Esophagus muscularis mucosa (tissue), 4 donors: ENCODE measurements at places on chromosomes 7 and 10.

DNA sequence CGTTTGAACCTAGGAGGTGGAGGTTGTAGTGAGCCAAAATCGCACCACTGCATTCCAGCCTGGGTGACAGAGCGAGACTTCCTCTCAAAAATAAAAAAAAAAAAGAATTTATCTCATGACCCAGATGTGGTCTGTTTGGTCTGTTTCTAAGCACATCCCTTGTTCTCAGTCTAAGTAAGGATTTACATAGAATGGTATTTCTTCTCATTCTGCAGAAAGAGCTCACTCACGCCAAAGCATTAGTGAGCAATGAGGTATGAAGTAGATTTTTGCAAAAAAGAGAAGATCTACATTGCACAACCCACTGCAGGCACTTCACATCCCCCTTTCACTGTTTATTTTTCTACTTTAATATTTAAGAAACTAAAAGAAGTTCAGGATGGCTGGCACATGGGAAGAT lies 76.5 kb upstream of the FGL2 start:
- H3K27ac ChIP-seq: no peak overlapping the region
- peaks cover 14% of the 10 kb centered on the region for H3K4me1 ChIP-seq
- no peaks in the 10 kb centered on the region for H3K36me3 ChIP-seq
- no peak overlapping the region for H3K4me3 ChIP-seq

DNA sequence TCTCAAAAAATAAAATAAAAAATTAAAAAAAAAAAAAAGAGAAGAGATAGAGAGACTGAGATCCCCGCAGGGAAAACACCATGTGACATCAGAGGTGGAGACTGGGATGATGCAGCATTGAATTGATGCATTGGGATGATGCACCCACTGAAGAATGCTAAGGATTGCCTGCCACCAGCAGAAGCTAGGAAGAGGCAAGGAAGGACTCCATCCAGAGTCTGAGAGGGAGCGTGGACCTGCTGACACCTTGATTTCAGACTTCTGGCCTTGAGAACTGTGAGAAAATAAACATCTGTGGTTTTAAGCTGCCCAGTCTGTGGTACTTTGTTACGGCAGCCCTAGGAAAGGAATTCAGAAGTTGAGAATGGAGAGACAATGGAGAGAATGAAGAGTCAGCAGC lies 89.8 kb upstream of the PRPS1L1 start:
- H3K4me1 ChIP-seq: peaks cover 15% of the 10 kb centered on the region
- H3K36me3 ChIP-seq: no peaks in the 10 kb centered on the region
- no peak overlapping the region for H3K27ac ChIP-seq
- DNase-seq: no peak
- H3K4me3 ChIP-seq: no peak overlapping the region
- no peaks in the 10 kb centered on the region for H3K27me3 ChIP-seq

GRCh38 chr10:107548301-107548700 lies 383.8 kb upstream of the SORCS1 start:
- DNase-seq: no peak
- H3K4me3 ChIP-seq: no peak overlapping the region
- peaks cover under 1% of the 10 kb centered on the region for H3K4me1 ChIP-seq

GRCh38 chr7:129053938-129054437 lies 923 bp downstream of the TNPO3 start:
- peak overlapping the region; percentile 62 for H3K4me3 ChIP-seq
- peaks cover 18% of the 10 kb centered on the region for H3K4me1 ChIP-seq
- DNase-seq: no peak
- peak overlapping the region; percentile 96 for H3K27ac ChIP-seq
- no peaks in the 10 kb centered on the region for H3K27me3 ChIP-seq
- no peaks in the 10 kb centered on the region for H3K36me3 ChIP-seq

GRCh38 chr10:123464430-123465323 lies 201.5 kb upstream of the GPR26 start:
- no peaks in the 10 kb centered on the region for H3K36me3 ChIP-seq
- H3K27ac ChIP-seq: no peak overlapping the region
- no peak for DNase-seq

DNA sequence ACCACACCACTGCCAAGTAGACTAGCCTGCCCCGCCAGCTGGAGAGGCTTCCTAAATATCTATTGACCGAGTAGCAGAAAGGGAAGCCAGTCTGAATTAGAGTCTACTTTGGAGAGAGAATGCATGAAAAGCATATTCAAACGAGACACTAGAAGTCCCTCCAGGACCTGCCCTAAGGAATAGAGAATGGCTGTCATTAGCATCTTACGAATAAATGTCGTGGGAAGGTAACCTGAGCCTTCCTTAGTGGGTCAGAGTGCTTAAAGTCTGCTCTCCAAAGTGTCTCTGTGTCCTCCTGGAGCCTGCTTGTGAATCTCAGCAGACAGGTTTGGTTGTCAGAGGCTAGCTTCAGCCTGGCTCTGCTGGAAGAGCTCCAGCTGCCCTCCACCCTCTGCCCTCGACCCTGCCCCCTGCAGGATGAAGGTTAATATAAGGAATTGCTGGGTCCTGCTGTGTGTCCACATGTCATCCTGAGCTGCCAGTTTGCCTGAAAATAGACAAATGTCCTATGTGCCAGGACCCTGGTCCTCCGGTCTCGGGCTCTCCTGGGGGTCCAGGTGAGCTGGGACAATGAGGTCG lies 33.4 kb downstream of the FAM241B start:
- H3K27ac ChIP-seq: no peak overlapping the region
- H3K36me3 ChIP-seq: no peaks in the 10 kb centered on the region
- no peak overlapping the region for H3K4me3 ChIP-seq
- no peaks in the 10 kb centered on the region for H3K4me1 ChIP-seq
- DNase-seq: no peak

GRCh38 chr10:114508376-114508775 lies 104.1 kb upstream of the AFAP1L2 start:
- no peak for DNase-seq
- H3K27me3 ChIP-seq: no peaks in the 10 kb centered on the region
- peak overlapping the region; percentile 65 for H3K27ac ChIP-seq
- H3K4me3 ChIP-seq: no peak overlapping the region

GRCh38 chr7:76257973-76258372 lies 44.5 kb upstream of the HSPB1 start:
- no peak overlapping the region for H3K27ac ChIP-seq
- peaks cover 15% of the 10 kb centered on the region for H3K27me3 ChIP-seq
- H3K4me3 ChIP-seq: no peak overlapping the region
- no peak for DNase-seq

DNA sequence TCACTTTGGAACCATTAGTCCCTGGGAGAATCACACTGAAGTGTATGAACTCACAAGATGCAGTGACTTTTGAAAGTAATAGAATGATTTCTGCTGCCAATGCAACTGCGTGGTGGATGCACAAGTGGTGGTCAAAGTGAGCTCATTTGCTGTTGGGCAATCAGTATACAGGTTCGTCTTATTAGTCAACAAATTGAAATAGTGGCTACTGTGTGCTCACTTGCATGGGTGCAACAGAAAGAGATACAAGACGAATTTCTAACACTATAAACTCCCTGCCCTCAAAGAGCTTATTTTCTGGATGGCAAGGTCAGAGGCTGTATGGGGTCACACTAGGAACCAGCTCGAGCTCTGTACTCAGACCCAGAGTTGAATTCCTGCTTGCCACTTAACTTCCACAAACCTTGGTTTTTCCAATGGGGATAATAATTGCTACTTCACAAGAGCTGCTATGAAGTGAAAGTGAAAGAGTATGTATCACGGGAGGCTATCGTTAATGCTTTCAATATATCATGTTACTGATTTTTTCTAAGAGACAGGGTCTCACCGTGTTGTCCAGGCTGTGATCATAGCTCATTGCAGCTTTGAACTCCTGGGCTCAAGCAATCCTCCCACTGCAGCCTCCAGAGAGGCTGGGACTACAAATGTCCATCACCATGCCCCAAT lies 8.3 kb upstream of the BCL7B start:
- H3K27me3 ChIP-seq: no peaks in the 10 kb centered on the region
- H3K4me1 ChIP-seq: no peaks in the 10 kb centered on the region
- peaks cover 23% of the 10 kb centered on the region for H3K36me3 ChIP-seq
- no peak for DNase-seq
- no peak overlapping the region for H3K27ac ChIP-seq

GRCh38 chr7:151351027-151351426 lies 9.4 kb downstream of the NUB1 start:
- no peak overlapping the region for H3K4me3 ChIP-seq
- DNase-seq: peak; percentile 55
- H3K27ac ChIP-seq: no peak overlapping the region

DNA sequence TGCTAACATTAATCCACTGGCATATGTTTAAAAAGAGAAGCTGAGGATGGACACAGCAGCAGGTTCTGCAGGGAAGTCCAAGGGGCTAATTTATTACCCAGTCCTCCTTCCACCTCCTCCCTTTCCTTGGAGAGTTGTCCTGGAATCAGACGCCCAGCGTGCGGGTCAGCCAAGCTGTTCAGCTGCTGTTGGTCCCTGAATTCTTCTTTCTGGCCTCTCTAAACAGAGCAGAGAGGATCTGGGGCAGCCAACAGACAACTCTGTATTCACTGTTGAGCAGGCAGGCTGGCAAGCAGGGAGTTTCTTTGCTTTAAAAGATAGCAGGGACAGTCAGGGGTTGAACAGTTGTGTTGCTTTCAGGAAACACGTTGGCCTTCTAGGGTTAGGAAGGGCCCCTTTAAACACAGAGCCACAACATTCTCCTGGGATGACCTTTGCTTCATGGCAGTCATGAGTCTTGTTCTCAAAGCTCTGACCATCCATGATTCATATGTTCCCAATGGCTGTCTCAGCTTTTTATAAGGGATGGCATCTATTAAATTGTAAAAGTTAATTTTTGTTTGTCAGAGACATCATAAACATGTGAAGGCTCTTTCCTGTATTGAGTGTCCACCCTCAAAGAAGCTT lies 217.0 kb downstream of the CREB5 start:
- no peak overlapping the region for H3K4me3 ChIP-seq
- H3K4me1 ChIP-seq: peaks cover 38% of the 10 kb centered on the region
- H3K27ac ChIP-seq: peak overlapping the region; percentile 18
- no peak for DNase-seq

DNA sequence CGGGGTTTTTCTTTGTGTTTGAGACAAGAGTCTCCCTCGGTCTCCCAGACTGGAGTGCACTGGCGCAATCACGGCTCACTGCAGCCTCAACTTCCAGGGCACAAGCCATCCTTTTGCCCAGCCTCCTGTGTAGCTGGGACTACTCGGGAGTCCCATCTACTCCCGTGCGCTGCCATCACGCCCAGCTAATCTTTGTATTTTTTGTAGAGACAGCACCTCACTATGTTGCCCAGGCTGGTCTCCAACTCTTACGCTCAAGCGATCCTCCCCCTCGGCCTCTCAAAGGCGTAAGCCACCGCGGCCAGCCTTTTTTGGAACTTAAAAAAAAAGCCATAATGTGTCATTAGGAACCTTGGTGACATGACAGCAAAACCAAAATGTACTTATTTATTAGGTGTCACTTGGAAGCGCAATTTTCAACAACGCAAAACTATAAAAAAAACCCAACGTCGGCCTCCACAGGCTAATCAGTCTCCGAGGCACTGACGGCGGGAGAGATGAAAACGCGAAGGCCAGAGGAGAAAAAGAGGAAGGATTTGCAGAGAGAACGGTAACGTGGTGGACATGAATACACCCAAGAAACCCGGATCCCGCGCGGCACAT lies 911 bp upstream of the HNRNPH3 start:
- DNase-seq: no peak
- no peaks in the 10 kb centered on the region for H3K36me3 ChIP-seq
- H3K27ac ChIP-seq: peak overlapping the region; percentile 99
- no peaks in the 10 kb centered on the region for H3K27me3 ChIP-seq
- H3K4me1 ChIP-seq: peaks cover 29% of the 10 kb centered on the region
- peak overlapping the region; percentile 98 for H3K4me3 ChIP-seq

DNA sequence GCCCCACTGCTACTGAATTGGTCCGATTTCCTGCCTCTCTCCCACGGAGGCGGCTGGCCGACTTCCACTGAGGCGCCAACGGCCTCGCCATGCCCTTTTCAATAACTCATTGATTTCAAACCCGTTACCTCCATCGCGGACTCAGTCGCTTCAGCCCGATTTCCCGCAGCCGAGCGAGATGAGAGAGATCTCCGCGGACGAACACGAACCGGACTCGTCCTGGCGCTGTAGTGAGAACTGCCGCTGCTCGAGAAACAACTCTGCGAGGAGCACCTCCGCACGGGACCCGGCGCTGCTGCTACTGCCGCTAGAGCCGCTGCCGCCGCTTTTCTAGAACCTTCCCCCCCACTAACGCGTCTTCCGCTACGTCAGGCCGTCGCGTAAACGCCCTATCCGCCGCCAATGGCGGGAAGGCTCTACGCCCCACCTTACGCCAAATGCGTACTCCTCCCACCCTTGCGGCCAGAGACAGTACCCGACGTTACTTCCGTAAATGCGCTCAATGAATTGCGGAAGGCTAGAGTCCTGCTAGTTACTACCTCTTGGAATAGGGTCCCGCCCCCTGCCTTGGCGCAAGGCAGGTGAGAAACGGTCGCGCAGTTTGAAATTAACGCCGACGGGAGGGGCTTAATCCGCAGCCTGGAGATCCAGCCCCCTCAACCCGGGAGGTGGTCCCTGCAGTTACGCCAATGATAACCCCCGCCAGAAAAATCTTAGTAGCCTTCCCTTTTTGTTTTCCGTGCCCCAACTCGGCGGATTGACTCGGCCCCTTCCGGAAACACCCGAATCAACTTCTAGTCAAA lies at the start of gene HNRNPA2B1:
Gene HNRNPA2B1, minus strand, starts transcription at position 303 of the 803 bp plus-strand sequence. Its CDS starts 169 bp downstream, at position 134.
- peaks cover 54% of the 10 kb centered on the region for H3K4me1 ChIP-seq
- no peaks in the 10 kb centered on the region for H3K27me3 ChIP-seq
- peak within 1 kb of the TSS; percentile 98 for H3K4me3 ChIP-seq
- peak; percentile 99 for DNase-seq
- H3K27ac ChIP-seq: peak within 1 kb of the TSS; percentile 99

DNA sequence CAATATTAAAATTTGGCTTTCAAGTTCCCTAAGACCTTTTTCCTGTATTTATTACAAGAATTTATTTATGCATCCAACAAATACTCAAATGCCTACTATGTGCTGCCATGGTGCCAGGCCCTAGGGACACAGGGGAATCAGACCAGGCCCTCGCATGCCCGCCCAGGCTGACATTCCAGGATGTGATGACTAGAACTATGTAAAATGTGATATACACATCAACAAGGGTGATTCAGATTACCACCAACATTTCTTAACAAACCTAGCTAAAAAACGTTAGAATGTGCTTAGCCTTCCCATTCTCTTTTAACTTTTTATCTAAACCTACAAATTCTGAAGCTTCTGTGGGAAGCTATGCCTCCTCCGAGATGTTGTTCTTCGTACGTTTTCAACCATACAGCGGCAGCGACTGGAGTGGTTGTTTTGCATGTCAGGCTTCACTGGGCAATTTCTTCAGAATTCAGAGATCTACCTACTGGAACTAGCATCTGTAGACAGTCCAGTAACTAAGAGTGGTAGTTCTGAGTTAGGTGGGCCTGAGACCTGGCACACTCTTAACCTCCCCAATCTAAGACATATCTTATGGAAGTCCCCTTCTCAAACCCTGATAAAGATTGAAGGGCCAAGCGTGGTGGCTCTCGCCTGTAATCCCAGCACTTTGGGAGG lies 22.1 kb downstream of the GNA12 start:
- no peaks in the 10 kb centered on the region for H3K27me3 ChIP-seq
- no peak overlapping the region for H3K4me3 ChIP-seq
- no peak for DNase-seq
- H3K4me1 ChIP-seq: peaks cover 86% of the 10 kb centered on the region
